GM13976 (cell line): ENCODE measurements at places on chromosomes 7 and 10.

- no peak for DNase-seq
These were observed 40.9 kb upstream of the MET start for GRCh38 chr7:116630932-116631671.

- DNase-seq, result no peak
These were observed 212.3 kb upstream of the CSTF2T start for GRCh38 chr10:51911723-51912122.

DNA sequence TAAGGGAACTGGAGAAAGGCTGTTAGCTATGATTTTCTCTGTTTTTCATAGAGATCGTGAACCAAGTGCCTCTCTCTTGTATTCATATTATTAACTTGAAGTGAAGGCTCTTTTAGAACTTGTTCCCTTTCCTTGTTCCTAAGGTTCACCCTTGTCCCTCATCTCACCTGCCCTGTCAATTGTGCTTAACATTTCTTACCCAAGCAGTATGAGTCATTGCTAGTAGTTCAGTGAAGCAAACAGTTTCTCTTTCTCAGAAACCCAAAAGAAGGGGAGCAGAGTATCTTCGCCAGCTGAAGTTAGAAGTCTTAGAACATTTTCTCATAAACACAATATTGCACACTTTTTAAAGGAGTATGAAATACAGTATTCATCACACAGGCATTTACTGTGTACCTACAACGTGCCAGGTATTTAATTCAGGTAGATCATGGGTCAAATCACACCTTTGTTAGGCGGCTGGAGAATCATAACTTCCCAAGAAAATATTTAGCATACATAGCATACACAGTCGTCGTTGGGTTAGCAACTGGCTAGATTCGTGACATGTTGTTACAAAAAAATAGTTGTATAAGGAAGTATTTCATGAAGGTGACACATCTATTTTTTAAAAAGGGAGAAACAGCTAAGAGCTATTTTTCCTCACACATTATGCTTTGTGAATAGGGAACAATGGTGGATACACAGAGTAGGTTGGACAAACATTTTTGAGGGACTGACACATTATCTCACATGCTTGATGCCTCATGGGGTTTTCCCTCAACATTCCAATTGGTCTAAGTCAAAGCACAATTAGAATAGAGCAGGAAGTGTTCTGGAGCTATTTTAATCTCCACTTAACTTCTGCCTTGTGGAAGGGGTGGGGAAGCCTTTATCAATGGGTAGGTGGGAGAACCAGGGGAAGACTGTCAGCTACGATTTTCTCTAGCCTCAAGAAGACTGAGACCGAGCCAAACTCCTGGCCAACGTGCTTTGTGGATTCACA is 13.2 kb downstream of the HDAC9 start:
- peak; percentile 34 for DNase-seq

- no peak for DNase-seq
These were observed 3.0 kb upstream of the ASB15 start for GRCh38 chr7:123598657-123599056.

DNA sequence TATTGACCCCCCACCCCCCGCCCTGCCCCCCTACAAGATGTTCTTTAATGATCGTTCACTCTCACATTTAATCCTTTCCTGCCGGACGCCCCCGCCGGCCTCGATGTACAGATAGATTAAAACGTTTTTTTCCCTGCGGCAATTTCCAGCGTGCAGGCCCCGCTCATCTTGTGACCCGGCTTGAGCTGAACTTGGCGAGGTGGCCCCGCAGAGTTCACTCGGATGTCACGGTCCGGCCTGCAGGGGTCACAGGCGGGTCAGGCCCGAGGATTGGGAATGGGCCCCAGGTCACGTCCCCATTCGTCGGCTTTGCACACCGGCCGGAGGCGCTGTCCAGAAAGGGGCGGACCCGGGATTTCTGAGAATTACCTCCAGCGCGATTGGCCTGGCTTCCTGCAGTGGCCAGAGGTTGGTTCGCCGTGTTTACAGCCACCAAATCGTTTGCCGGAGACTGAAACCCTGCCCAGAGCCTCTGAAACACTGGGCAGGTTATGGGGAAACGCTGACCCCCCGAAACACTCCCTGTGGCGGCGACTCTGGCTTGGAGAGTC is 1.9 kb upstream of the CYP26A1 start:
- DNase-seq, result peak; percentile 46
